ENCODE measurements at places on chromosomes 7 and 10.

- peak; percentile 34 for DNase-seq
These were observed 13.5 kb upstream of the ADRB1 start for GRCh38 chr10:114030140-114030539.

- DNase-seq = peak; percentile 86
These were observed 91.3 kb downstream of the KIAA1549 start for GRCh38 chr7:138889582-138890498.

- no peak for DNase-seq
These were observed 250.4 kb downstream of the RNLS start for GRCh38 chr10:88332503-88333247.

DNA sequence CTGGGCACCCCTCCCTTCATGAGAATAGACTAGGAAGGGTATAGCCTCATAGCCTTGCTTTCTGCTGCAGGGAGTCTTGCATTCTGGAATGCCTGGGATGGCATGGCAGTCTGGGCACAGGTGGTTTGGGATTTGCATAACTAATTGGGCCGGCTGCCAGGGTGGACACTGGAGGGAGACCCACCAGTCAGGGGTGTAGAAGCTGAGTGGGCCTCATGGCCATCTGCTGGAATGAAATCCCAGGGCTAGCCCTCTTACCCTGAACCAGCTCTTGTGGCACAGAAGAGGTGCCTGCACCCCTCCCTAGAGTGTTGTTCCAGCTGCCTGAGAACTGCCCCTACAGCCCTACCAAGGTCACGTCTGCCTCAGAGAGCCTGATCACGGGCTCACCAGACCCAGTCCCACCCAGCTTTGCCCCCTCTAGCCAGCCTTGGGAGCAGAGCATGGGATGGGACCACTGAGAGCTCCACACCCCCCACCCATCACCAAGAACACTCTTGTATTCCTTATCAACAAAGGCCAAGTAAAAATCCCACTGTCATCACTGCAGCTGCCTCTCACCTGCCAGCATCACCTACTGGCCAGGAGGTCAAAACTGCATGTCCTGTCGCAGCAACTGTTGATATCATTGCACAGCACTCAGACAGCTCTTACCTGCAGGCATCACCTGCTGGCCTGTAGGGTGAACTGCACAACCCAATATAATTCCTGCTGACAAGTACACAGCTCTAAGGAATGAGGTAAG, 148.9 kb downstream of the ZEB1 start:
- DNase-seq = peak; percentile 65
